ENCODE measurements at places on chromosomes 4 and X. TPM values are rescaled to one million over a fixed set of nuclear protein-coding genes. Genes with fewer than 3 reads are reported as not detected.

Gene CENPE
- 72.2 TPM for total RNA-seq

Gene LRP2BP
- total RNA-seq, result 0.53 TPM

Gene ZNF718
- 12.6 TPM for total RNA-seq

Gene NXF3
- total RNA-seq, result not detected

Gene FRMD7
- not detected for total RNA-seq

Gene GPC3
- not detected for total RNA-seq

Gene ATP1B4
- not detected for total RNA-seq

Gene TCEAL2
- not detected for total RNA-seq

Gene TEX13B
- not detected for total RNA-seq

Gene TIMM17B
- 16.8 TPM for total RNA-seq

Data from thoracic aorta endothelial cell (primary cell).